ENCODE measurements at places on chromosomes 5 and 9.

DNA sequence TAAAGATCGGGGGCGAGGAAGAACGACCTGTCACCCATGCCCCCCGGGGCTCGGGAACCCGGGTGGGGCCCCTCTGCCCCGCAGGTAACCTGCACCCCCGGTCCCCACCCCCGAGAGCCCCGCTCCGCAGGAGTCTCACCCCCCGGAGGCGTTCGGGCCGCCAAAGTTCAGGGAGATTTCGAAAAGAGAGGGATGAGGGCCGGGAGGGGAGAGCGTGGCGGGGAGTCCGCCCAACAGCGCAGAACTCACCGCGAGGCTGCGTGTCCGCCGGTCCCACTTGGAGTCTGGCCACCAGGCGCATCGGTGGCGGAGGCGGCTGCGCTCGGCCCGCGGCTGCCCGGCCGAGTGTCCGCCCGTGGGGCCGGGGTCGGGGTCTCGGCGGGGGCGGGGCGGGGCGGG is at the start of gene PHF19:
Gene PHF19 (minus strand): TSS at position 347 of the 399 bp plus-strand sequence. CDS start 2,447 bp downstream, outside the sequence.
- peak; percentile 42 for DNase-seq

- no peak for DNase-seq
Observed at GRCh38 chr9:12771891-12772290, 2.9 kb upstream of the LURAP1L start.

DNA sequence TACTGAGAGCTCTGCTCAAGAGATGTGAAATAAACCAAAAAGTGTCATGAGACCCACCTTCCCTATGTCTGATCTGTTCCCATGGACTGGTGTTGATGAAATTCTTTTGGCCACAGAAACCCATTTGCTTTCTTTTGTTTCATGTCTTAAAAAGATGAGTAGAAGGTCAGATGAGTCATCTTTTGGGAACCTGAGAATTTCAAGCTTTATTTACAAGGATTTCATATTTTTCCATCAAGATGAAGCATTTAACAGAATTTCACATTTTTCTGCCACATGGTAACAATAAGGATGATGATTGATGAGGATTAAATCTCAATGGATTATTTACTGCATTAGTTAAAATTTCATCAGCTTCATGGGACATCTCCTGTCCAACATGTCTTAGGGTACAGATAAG is 337.8 kb downstream of the DEPDC1B start:
- DNase-seq: peak; percentile 20

DNA sequence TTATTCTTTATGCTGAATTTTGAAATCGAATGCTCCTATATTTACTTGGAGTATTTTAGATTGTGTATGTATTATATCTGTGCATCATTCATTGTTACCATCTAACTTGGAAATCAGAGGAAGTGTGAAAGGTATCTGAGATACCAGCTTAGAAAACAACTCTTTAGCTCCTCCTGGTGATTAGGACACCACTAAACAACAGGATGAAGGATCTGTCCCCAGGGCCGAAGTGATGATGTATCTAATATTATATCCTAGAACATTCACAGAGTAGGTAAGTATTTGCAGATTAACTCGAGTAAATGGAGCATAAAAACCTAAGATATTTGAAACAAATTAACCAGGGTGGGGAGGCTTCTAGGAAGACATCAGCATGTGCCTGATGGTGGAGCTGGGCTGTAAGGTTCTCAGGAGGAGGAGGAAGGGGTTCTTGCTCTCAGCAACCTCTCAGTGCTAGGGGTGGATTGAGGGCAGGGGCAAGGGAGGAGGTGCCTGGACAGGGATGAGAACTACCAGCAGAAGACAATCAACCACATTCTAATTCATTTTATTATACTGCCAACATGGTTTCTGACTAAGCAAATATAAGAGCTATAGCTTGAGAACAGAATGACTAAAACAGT is 2.6 kb upstream of the NFIL3 start:
- DNase-seq: peak; percentile 63

- no peak for DNase-seq
Observed at GRCh38 chr9:8579661-8580060, 780.1 kb upstream of the DMAC1 start.

DNA sequence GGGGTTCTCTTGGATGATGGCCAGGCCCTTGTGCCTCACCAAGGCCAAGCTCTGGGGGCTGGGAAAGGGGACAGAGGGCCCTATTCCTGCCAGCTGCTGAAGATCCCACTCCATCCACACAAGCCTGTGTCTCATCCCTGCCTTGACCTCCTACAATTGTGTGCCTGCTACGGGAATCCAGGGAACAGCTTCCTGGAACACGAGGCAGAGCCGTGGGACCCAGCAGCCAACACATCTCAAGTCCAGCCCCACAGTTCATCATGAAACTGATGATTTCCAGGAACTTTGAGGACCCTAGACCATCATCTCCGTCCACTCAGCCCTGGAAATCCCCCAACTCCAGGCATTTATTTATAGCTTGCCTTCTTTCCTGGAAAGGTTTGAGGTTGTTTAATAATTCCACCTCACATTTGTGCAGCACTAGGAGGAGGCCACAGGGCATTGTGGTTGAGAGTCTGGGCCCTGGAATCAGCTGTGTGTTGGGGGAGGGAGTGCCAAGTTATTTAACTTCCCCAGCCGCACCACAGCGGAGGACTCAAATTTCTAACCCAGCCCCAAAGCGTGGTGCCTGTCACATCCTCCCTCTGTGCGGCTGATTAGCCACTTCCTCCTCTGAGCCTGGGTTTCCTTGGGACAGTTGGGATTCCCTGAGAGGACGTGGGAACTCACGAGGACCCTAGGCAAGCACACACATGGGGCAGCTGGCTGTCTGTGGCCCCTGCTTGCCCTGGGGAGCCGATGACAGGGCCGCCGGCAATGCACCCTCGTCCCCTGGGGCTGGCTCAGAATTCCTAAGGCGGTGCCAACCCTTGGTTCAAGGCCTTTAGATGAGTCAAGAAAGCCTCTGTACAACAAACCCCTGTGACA is 58.2 kb upstream of the GGTA1 start:
- peak; percentile 73 for DNase-seq

GRCh38 chr9:125549465-125549871 is 157.5 kb downstream of the MAPKAP1 start:
- no peak for DNase-seq

- DNase-seq: no peak
Observed at GRCh38 chr5:95801532-95801931, 21.0 kb downstream of the GLRX start.

DNA sequence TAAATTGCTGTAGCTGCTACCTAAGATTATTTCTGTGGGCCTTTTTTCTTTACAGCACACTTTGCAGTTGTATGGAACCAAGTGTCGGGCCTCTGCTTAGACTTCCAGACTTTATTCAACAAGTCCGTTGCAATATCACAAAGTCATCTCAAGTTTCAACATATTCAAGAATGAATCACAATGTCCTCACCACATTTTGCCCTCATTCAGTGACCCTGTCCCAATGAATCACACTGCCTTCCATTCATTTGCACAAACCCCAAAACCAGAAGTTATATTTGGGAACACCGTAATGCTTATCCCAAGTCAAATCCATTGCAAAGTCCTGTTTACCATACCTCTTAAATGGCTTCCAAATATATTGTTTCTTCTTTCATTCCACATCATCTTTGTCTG is 439.6 kb downstream of the CSNK1G3 start:
- peak; percentile 4 for DNase-seq

DNA sequence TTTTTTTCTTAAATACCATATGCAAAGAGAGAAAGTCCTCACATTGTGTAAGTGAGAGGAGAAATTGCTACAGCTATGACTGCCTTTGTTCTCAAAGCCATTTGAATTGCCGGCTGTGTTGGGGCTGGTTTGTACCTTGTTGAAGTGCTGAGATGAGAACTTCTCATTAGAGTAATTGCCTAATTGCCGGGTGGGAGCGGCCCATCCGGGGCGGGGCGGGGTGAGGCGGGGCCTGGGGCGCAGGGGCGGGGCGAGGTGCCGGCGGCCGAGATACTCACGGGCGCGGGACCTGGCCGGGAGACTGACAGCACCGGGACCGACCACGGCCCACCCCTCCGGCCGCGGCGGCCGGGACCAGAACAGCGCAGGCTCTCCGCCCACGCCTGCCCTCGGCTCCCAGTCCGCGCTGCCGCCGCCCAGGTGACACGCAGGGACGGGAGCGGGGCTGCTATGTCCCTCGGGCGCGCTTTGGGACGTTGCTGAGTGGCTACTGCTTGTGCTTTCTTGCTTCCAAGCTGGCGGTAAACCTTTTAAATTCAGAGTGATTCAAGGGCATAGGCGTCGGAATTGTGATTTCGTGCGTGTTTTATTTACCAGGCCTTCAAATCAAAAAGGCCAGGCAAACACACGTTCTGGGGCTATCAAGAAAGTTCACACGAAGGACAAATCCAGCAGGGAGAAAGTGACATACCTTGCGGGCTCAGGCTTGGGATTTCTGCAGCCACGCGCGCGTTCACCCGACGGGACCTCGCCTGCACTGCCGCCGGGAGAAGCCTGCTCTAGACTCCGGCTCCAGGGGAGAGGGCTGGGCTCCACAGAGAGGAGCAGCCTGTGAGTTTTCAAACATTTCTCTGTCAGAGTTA is 269.1 kb downstream of the FANCC start:
- peak; percentile 62 for DNase-seq

DNA sequence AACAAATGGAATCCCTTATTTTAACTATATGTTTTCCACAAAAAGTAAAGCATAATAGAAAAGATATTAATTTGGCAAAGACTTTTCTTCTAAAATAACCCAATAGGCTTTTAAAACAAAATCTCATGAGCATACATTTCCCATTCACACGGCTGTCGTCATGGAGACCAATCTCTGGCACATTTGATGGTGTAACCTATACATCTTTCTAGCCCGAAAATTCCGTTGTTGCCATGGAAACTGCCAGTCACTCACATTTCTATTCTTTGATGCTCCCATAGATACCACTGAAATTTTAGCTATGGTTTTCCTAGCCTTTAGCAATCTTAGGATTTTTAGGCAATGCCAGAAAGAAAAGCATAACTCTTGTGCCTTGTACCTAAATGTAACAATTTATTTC is 262.9 kb upstream of the TRPM3 start:
- no peak for DNase-seq

GRCh38 chr9:119088002-119088547 is 281.2 kb downstream of the BRINP1 start:
- no peak for DNase-seq

GRCh38 chr5:68648944-68649857 is 433.6 kb downstream of the PIK3R1 start:
- no peak for DNase-seq

DNA sequence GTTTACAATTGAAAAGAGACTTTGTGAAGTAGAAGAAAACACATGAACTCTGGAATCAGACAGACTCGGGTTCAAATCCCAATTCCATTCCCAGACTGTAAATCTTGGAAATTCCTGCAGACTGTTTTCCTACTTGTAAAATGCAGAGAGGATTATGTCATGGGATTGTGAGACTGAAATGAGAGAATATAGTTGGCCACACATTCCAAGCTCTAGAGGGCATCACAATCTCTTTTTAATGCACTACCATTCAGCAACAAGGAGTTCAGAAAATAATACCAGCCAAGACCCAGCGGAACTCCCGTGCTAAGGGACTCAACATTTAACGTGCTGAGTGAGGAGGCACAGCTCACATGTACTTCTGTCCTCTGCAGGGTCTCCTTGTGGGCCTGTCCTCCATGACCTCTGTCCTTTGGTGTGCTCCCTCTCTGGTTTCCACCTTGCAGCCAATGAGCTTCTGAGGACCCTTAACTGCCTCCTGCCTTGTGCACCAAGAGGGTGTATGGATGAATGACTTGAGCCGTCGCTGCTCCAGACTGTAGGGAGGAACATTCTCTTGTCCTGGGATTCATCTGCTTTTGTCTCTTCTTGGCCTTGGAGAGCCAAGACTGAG is 263.5 kb downstream of the NTRK2 start:
- peak; percentile 21 for DNase-seq

GRCh38 chr9:19471737-19472648 is 63.2 kb downstream of the ACER2 start:
- peak; percentile 62 for DNase-seq

DNA sequence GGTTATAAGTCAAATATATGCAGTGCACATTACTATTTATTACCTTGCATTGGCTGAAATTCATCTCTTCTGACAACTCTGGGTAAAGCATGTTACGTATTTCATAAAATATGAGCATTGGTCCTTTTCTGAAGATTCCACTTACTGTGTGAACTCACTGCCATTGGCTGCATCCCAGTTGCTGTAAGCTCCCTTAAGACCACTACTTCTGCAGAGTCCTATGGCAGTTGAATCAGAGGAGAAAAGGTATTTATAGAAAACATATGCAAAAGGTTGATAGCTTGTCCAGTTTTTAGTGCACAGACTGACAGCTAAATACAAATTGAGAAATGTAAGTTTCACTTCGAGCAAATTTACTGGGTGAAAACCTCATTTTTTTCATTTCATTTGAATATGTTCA is 394.6 kb upstream of the ARRDC3 start:
- no peak for DNase-seq

DNA sequence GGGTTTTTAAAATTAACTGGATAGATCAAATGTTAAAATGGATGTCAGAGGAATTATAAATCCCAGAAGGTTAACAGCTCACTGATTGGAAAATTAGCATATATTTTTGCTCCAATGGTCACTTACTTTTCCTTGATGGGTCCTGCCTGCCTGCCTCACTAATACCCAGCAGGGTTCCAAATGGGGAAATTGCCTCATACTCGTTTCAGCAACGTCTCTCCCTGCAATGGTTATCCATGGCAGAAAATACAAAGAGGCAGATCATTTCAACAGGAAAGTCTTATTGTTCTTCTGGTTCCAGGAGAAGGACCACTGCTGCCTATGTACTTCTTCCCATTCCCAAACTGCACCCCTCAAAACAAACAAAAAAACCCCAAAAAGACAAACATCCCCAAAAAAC is 71.3 kb downstream of the ERP44 start:
- DNase-seq: no peak
